ENCODE measurements at places on chromosomes 12 and 14.

DNA sequence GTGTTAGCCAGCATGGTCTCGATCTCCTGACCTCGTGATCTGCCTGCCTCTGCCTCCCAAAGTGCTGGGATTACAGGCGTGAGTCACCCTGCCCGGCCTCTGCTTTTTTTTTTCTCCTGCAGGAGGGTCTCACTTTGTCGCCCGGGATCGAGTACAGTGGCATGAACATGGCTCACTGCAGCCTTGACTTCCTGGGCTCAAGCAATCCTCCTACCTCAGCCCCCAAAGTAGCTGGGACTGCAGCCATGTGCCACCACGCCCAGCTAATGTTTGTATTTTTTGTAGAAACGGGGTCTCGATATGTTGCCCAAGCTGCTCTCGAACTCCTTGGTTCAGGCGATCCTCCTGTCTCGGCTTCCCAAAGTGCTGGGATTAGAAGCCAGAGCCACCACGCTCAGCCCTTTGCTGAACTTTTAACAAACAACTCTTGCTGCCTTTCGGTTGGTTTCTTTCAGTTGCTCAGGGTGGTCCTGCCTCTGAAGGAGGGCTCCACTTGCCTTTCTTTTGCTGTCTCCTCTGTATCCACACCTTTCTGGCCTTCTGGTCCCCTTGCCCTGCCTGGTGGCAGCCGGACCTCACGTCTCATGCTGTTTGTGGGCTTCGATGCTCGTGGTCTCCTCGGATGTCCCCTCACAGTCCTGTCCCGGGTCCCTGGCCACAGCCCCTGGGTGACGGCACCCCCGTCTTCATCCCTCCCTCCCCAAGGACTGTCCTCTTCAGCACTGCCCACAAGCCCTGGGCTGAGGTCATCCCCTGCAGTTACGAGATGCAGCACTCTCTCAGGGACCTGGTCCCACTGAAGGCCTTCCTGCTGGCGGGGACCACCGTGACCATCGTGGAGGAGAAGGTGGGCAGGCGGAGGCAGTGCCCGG, 3.8 kb upstream of the B3GNT4 start:
- DNase-seq, result no peak

DNA sequence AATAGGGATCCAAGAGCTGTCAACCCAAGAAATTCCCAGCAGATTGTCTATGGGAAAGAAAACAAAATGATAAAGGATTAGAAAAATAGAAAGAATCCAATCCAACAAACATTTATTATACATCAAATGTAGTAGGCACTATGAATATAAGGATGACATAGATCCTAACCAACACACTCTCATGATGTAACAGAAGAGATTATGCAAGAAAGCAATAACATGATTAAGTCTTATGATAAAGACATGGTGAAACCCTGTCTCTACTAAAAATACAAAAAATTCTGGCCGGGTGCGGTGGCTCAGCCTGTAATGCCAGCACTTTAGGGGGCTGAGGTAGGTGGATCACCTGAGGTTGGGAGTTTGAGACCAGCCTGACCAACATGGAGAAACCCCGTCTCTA, 2.7 kb downstream of the MED6 start:
- no peak for DNase-seq

- no peak for DNase-seq
Observed at GRCh38 chr12:113634982-113635381, 163.3 kb upstream of the LHX5 start.

DNA sequence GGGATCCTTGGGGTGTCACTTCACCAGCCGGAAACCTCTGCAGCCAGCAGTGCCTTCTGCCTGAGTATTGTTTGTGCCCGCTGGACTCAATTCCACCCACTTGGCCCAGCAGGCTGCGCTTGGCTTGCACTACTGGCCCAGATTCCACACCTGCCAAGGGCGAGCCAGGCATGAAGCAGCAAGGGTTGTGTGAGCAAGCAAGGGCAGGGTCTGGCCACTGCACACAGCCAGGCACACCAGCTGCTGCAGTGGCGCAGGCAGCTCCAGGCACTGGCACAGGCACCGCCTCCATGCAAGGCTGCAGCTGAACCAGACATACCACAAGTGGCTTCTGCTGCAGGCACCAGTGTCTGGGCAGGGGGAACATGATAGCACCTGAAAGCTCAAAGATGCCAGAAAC, 99.5 kb downstream of the NUAK1 start:
- DNase-seq, result no peak

DNA sequence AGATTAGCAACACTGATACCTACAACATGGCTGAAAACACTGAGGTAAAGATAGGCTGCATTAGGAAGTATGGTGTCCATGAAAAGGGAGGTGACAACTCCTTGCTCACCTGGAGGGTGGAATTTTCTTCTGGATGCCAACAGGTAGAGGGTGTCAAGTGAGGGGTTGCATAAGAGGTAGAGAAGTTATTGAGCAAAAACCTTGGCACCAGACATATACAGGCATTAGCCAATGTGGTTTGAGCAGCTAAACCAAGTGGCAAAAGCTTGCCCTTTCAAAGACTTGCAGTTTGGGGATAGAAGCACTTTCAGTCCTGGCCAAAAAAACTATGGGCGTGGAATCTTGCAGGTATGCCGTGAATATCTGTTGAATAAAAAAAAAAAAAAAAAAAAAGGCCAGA, 3.8 kb downstream of the RITA1 start:
- no peak for DNase-seq

- no peak for DNase-seq
Observed at GRCh38 chr12:131468206-131468605, 242.7 kb upstream of the SFSWAP start.

GRCh38 chr12:68865399-68866164, 57.6 kb downstream of the MDM2 start:
- no peak for DNase-seq

- DNase-seq, result no peak
Observed at GRCh38 chr12:91781114-91781513, 364.5 kb downstream of the BTG1 start.

DNA sequence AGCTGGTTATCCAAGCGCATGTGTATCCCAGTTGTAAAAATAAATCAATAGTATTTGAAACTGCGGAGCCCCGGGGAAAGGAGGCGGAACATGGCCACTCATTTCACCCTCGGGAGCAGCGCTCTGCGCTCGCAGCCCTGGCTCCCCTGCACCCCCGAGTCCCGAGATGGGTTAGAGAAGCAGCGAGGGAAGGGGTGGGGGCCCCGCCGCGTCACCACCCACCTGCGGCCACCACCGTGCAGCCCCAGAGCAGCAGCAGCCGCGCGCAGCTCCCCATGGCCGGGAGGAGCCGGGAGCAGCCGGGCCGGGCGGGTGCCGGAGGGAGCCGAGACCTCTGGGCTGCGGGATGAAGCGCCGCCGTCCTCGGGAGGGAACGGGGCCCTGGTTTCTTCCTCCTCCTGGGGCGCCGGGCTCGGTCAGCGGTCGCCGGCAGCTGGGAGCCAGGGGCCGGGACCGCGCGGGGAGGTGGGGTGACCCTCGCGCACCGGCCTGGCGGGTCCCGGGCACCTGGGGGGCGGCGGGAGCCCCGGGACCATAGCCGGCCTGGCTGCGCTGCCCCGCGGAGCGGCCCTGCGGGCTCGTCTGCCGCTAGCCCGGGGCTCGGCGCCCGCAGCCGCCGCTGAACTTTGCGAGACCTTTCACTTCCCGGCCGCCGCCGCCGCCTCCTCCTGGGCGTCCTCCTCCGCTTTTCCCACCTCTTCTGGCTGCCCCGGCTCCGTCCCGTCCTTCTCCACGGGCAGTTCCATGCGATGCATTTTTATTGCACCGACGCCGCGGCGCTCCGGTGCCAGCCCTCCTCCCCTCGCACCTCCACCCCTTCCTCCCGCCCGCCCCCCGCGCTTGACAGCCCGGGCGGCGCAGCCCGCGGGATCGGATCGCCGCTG, at the start of gene NTN4:
Gene NTN4, minus strand, starts transcription at position 732 of the 884 bp plus-strand sequence. Its CDS starts 455 bp downstream, at position 277.
- DNase-seq, result no peak

- DNase-seq, result no peak
Observed at GRCh38 chr14:28681681-28682080, 84.9 kb upstream of the FOXG1 start.

- DNase-seq, result no peak
Observed at GRCh38 chr12:53464685-53465418, 12.9 kb downstream of the PCBP2 start.

Data from substantia nigra (tissue), 51 donors.